Fibroblast of lung (primary cell): ENCODE measurements at places on chromosomes 5 and 9.
A peak's percentile ranks its signal among the peaks of the same experiment; 100 is the strongest.

DNA sequence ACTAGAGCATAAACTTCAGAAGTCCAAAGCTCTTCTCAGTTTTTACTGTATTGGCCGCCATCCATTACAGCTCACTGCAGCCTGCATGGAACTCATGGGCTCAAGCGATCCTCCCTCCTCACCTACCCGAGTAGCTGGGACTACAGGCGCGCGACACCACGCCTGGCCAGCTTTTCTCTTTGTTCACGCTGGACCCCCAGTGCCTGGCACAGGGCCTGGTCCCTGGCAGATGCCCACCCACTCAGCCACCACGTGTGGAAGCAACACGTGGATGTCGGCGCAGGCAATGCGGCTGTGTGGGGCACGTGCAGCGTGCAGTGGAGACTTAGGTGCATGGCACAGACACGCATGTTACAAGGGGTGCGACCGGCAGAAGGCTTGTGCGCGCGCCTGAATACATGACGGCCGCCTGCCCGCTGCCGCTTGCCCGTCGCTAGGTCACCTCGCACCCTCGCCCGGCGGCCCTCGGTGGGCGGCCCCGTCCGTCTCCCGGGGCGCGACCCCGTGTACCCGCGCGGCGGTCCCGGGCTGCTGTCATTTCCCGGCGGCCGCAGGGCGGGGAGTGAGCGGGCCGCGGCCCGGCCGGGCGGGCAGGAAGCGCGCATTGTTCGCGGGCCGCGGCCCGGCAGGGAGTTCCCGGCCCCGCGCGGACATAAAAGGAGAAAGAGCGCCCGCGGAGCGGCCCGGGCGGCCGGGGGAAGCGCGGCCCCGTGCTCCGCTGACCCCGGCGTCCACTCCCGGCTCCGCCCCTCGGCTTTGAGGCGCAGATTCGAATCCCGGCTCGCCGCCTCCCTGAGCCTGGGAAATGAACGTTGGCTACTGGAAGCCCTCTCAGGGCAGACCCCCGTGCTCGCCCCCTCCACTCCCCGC, 24.1 kb upstream of the PTGS1 start:
- DNase-seq = peak; percentile 26

DNA sequence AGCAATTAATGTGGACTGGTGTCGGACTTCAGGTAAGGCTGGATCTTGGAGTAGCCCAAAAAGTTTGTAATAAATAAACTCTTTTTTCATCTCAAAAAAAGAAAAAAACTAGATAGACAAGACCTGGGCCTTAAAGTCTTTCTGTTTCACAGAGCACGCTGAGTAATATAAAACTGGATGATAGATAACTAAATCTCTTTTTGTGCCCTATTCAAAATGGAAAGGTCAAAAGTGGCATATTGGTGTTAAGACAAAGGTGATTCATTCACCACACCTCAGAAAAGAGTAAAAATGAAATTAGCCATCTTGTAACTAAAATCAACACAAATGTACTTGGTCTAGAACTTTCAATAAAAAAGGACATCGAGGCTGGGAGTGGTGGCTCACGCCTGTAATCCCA, 30.3 kb upstream of the RFK start:
- DNase-seq = no peak

DNA sequence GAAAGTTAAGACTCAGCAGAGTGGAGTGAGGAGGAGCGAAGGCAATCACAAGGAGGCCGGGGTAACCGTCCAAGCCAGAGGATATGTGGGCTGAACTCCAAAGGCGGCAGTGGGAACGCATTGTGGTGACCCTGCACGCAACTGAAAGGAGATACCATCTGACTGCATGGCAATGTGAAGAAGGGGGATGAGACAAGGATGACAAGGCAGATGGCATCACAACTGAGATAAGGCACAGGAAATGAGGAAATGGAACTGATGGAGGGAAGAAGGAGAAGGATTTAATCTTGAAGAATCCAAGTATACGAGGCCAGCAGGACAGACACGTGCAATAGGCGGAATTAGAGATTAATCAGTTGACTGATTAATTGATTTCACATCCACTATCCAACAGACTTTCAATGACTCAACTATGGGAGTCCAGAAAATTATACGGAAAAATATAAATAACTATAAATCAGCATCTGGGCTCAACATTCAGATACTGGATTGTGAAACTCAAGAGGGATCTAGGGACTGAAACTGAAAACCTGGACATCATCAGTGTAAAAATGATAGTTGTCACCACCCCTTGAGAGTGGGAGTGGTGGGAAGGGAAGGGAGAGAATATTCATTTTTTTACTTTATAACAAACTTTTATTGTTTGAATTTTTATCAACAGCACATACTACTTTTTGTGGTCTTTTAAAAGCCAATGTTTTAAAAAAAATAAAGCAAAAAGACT, 86.1 kb downstream of the ARL15 start:
- DNase-seq = no peak

DNA sequence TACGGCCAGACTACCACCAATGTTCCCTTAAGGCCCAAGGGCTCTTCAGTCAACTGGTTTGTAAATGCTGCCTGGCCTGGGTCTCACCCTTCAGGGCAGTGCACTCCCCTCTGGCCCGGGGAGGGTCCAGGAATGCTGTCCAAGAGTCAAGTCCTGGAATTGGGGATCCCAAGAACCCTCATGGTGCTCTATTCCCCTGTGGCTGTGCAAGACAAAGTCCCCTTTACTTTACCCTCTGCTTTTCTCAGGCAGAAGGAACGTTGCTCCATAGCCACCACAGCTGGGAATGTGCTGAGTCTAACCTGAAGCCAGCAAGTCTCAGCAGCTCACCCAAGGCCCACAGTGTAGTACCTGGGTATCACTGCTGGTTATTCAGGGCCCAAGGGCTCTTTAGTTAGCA, 51.3 kb upstream of the CRHBP start:
- no peak for DNase-seq

GRCh38 chr5:3827624-3828023, 232.0 kb downstream of the IRX1 start:
- DNase-seq = no peak

DNA sequence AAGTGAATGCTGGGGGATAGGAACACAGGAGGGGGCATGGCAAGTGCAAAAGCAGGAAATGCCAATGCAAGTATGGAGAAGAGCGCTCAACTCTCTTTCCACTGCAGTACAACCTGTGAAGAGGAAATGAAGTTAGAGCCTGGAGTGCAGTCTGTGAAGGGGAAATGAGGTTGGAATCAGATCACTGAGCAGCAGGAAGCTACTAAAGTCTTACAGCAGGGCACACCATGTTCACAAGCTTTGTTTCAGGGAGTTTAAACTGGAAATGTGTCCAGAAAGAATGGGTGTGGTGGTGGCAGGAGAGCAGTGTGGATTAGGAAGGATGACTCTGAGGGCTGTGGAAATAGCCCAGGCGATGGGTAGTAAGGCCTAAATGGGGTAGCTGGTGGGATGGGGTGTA, 15.4 kb downstream of the ARHGEF37 start:
- no peak for DNase-seq

DNA sequence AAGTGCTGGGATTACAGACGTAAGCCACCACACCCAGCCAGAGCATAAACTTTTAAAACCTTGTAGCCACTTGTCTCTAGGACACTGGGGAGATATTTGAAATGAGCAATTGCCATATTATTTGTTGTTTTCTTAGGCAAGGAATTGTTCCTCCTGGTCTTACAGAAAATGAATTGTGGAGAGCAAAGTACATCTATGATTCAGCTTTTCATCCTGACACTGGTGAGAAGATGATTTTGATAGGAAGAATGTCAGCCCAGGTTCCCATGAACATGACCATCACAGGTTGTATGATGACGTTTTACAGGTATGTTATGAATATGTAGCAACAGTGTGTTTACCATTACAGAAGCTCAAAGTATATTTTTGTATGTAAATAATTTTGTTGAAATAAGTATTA, 30.5 kb downstream of the SFXN1 start:
- DNase-seq = no peak
